ENCODE measurements at places on chromosomes 1 and 21. TPM values are rescaled to one million over a fixed set of nuclear protein-coding genes. Genes with fewer than 3 reads are reported as not detected.

The CCDC185 gene
- total RNA-seq: not detected

DNA sequence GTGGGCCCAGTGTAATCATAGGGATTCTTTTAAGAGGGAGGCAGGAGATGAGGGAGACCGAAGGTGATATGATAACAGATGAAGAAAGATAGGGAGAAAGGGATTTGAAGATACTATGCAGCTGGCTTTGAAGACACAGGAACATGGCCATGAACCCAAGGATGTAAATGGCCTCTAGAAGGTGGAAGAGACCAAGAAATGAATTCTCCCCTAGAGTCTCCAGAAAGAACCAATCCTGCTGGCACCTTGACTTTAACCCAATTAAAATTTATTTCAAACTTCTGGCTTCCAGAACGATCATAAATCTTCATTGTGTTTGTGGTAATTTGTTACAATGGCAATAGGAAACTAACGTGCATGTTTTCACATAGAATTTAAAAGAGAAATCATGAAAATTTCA is 95.0 kb upstream of the GORAB start:
- no peak for DNase-seq

- peak; percentile 53 for DNase-seq
Measured at GRCh38 chr1:108830119-108831008, 26.5 kb downstream of the AKNAD1 start.

GRCh38 chr1:14263225-14263624 is 335.3 kb upstream of the KAZN start:
- DNase-seq: no peak

DNA sequence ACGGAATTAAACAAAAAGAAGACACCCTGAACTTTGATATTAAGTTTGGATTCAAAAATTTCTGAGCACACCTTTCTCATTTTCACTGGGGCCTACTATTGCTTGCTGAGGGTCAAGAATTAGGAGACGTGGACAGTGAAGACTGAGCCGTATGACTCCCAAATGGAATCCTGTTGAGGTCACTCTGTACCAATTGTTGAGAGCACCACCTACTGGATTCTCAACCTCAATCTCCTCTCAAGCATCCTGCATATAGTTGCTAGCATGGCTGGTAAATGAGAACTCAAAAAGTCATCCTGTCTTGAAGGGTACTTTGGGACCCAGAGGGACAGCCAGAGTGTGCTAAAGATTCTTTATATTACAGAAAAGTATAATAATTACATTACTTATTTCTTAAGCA is 20.2 kb upstream of the MTR start:
- peak; percentile 10 for DNase-seq

DNA sequence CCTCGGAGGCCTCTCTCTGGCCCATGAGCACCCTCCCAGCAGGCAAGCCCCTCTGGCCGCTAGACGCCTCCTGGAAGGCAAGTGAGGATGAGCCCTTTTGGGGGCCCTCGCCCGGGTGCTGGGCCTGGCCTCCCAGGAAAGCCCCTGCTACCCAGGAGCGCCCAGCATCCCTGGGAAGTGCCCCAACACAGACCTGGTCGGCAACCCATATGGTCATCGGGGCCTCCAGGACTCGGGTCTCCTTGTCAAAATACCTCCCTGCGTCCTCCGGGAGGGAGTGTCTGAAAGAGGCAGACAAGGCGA is 21.0 kb upstream of the TMEM52 start:
- no peak for DNase-seq
